ENCODE measurements at places on chromosomes 1 and 21.
A peak's percentile ranks its signal among the peaks of the same experiment; 100 is the strongest.

- no peak for DNase-seq
These were observed 100.4 kb downstream of the BRINP3 start for GRCh38 chr1:190377294-190377693.

DNA sequence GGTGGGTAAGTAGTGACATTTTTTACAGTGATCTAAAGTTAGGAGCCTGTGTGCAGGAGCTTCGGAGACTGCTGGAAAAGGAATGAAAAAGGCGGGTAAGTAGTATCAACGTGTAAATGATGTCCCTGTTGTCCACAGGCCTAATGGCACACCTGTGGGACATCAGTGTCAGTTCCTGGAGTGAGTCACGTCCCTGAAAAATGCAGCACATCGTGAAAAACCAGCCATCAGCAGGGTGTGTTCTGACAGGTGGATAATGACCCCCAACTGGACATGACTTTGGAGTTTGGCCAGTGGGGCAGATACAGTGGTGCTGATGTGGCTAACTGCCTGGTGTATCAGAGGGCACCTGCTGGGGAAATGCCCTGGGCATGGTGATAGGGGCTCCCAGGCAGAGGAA, 12.0 kb upstream of the PRDM15 start:
- DNase-seq: no peak

- DNase-seq: no peak
These were observed 66.8 kb upstream of the JUN start for GRCh38 chr1:58850636-58851035.

- DNase-seq: peak; percentile 47
These were observed 104.1 kb upstream of the TMPRSS2 start for GRCh38 chr21:41611966-41612606.

- DNase-seq: no peak
These were observed 19.7 kb downstream of the AK4 start for GRCh38 chr1:65167586-65168242.

- DNase-seq: no peak
These were observed 12.5 kb upstream of the DISP3 start for GRCh38 chr1:11466416-11466815.

GRCh38 chr1:156998840-156999500, 46.6 kb downstream of the ARHGEF11 start:
- no peak for DNase-seq

DNA sequence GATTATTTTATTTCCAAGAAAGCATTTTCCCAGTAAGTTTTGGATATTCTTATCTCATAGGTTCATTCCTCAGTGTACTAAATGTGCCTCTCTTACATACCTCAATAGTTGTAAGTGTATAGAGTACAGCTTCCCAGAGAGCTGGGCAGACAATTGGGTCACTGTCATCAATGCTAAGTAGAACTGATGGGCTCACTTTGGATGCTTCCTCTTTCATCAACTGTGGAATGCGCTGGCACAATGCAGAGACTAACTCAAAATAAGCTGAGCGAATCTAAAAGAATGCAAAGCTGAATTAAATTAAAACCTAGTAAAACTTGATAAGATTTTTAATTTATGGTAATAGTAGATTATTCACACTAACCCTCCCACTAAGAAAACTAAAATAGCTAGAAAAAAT, 21.5 kb downstream of the LTN1 start:
- DNase-seq: no peak

DNA sequence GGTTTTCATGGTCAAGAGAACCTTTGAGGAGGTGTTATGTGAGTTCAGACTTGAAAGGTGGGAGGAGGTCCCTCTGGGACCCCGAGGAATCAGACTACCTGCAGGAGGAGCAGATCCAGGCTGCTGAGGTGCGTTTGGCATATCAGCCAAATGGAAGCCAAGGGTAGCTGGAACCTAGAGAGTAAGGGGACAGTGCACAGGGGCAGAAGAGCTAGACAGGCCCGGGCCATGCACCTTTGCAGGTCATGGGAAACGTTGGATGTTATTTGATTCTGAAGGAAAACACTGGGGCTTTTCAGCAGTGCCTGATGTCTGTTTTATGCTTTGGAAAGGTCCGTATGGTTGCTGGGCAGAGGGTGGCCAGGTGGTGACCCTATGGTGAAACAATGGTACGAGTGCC, 169.2 kb downstream of the PGBD5 start:
- no peak for DNase-seq

- peak; percentile 47 for DNase-seq
These were observed 61.6 kb downstream of the PTGS2 start for GRCh38 chr1:186618401-186619170.

DNA sequence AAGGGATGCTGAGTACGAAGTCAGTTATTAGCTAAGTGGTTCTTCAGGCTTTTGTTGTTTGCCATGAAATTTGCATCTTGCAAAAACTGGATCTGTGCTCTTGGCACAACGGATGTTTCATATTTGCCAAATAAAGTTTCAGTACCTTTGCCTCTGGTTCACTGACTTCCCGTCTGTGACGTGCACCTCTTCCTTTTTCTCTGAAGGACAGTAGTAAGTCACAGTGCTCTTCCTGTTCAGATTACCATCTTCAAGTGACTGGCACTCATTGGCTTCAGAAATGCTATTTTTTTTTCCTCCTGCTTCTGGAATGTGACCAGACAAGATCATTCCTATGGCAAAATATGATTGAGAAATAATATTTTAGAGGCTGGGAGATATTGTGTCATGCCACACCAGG, 75.9 kb upstream of the GREM2 start:
- no peak for DNase-seq

DNA sequence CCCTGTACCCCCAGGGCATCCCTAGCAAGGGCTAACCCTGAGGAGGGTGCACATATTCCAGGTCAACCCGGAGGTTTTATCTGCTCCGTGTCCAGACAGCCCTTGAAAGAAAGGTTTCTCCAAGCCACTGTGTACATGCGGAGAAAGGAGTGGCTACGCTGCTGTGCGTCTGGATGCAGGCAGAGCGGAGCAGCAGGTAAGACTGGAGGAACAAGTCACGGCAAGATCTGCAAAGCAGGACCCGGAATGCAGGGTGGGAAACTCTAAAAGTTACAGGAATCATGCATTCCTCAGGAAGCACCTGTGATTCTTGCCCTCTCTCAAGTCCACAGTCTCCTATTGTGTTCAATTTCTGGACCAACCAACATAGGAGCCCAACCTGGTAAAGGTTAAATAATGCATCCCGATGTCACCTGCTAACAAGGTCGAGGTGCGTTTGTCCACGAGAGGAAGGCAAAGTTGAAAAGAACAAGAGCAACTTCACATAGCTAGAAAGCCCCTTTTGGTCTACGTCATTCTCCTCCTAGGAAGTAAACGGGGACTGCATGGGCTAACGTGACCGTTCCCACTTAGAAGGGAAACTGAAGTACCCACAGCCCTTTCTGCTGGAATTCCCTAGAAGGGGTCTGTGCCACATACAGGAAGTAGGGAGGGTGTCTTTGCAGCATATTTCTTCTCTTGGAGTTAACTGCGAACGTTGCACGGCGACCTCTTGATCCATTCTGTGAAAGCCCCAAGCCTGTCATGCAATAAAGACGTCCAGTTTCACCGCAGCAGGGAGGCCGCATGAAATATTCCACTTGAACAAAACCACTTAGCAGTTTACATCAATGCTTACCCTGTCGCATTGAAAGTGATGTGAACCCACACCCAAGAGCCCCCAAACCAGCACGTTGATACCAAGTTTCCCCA, 5.8 kb downstream of the TIAM1 start:
- DNase-seq: no peak

- no peak for DNase-seq
These were observed at the start of gene TMEM82 for GRCh38 chr1:15742339-15742801. Gene TMEM82 (plus strand): TSS chr1:15742499. CDS start chr1:15742560, 61 bp downstream.

- no peak for DNase-seq
These were observed 43.2 kb upstream of the VAMP3 start for GRCh38 chr1:7727809-7728471.

DNA sequence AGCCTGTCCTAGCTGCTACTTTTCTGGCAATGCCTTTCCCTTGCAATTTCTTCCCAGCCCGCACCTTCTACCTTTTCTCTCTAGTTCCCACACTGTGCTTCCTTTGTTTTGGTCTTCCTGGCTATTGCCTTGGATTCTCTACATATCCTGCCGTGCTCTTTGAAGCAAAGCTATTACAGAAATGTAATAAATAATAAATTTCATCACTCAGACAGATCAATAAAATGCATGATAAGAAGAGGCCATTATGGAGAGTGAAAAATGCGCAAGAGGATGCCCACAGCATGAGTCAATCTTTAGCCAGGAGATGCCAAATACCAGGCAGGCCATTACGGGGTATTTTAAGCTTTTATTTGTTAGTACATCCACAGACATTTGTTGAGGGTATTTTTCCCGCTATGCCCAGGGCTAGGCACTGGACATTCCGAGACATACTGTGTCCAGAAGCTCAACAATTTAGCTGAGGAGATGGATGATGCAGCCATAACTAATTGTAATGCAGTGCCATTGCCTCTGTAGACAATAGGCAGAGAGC, 163.6 kb downstream of the ST6GALNAC3 start:
- no peak for DNase-seq

GRCh38 chr1:27044613-27045151, 32.0 kb upstream of the TENT5B start:
- DNase-seq: peak; percentile 51

- no peak for DNase-seq
These were observed 1.1 kb downstream of the HUNK start for GRCh38 chr21:31873696-31874599.

DNA sequence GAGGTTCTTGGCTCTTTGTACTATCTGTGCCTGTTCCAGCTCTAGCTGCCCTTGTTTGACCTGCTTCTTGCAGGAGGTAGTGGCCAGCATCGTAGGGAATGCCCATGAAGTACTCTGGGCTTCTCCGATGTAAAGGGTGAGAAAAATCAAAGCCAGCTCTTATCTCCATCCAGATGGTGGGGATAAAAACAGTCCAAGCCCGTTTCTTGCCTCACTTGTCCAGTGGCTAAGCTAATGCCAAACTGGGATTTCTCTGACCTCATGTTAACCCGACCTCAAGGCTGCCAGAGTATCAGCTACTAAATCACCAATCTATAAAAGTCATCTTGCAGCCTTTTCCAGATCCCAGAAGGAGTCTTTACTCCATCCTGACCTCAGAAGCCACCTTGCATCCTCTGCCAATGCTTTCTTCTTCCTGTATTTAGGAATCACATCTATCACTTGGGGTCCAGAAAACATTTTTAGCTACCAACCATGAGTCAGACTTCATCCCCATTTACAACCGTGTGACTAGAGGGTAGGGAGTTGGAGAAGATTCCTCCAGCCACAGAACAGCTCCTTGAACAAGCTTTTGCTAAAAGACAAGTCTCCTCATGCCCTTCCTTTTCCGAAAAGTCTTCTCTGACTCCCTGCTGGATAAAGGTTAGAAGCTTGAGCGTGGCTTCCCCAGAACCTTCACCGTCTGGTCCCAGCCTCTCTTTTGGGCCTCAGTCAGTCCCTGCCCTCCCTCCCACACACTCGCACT, 35.9 kb downstream of the KCNC4 start:
- no peak for DNase-seq

- no peak for DNase-seq
These were observed 203.7 kb upstream of the ESRRG start for GRCh38 chr1:216926720-216927510.

DNA sequence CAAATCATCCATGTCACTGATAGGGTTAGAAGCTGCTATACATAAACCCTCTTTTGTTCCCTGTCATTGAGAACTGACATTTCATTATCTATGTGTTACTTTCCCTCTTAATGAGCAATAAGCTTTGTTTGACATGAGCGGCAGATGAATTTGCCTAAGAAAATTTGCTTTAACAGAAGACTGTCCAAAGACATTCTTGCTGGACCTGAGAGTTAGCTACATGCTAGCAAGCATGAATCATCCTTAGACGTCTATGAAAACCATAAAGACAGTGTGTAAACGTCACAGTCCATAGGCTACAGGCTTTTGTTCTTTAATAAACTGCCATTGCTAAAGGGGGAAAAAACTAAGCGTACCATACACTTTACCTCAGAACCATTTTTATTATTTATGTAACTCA, 73.1 kb downstream of the TNFSF4 start:
- no peak for DNase-seq

GRCh38 chr1:173925306-173926242, 8.4 kb upstream of the SERPINC1 start:
- DNase-seq: no peak

GRCh38 chr1:230186003-230186863, 119.2 kb downstream of the GALNT2 start:
- peak; percentile 62 for DNase-seq

- DNase-seq: no peak
These were observed 5.9 kb upstream of the SHISAL2A start for GRCh38 chr1:52627028-52627427.

DNA sequence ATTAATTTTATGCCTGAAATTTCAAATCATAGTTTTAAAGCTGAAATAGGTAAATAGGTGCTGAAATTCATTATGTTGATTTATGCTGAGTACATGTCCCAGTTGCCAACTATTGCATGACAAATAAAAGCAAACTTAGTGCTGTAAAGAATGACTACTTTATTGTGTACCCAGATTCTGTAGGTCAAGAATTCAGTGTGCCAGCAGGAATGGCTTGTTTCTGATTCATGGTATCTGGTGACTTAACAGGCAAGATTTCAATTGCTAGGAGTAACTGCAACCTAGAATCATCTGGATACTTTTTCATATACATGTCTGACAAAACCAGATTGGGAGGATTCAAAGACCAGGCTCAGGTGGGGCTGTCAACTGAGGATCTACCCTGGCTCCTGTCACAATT, 678.4 kb upstream of the ADAMTS5 start:
- no peak for DNase-seq

GRCh38 chr1:59045137-59045536, 251.8 kb upstream of the FGGY start:
- no peak for DNase-seq

DNA sequence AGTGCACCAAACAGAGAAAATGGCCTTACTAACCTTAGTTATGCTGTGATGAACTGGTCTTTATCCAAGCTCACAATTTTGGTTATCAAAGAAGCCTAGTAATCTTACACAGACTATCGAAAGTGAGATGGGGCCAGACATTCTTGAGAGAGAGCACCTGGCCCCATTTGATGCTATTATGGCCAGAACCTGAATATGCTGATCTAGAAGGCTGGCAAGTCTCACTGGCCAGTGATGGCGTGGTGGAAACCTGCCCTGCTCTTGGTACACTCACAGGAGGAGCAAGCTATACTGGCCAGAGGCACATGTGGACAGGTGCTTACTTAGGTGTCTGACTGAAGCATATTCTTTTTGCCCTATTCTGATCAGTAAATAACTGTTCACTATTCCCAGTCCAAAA, 357.8 kb upstream of the ZRANB2 start:
- no peak for DNase-seq

GRCh38 chr1:207713529-207713928, 38.3 kb upstream of the CD46 start:
- no peak for DNase-seq

- DNase-seq: no peak
These were observed 78.0 kb downstream of the HIVEP3 start for GRCh38 chr1:41840592-41841246.
